ENCODE measurements at places on chromosomes 1 and 21.

GRCh38 chr1:208098773-208099172 lies 145.4 kb downstream of the PLXNA2 start:
- DNase-seq: no peak

GRCh38 chr1:25573591-25573930 lies 30.2 kb downstream of the LDLRAP1 start:
- DNase-seq: no peak

GRCh38 chr1:161803181-161803580 lies 37.1 kb downstream of the ATF6 start:
- no peak for DNase-seq

GRCh38 chr1:51753969-51754368 lies 124.6 kb downstream of the NRDC start:
- no peak for DNase-seq

DNA sequence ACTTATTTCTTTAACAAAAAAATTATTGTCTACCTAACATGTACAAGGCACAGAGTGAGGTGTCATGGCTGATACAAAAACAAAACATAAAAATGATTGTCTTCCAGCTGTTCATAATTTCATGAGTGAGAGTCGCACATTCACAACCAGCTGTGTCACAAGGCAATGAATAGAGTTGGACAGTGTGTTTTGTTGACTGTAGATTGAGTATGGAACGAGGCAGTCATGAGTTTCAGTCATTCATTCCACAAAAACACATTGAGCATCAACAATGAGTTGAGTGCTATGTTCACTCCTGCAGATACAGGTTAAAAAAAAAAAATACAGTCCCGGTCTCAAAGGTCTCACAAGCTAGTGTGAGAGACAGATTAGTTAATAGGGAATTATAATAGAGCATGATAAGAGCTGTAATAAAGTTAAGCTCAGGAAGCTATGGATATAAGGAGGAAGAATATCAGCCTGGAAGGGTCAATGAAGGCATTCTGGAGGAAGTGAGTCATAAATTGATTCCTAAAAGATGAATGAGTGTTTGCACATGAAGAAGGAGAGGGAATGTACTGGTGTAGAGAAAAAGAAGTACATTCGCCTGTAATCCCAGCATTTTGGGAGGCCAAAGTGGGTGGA lies 47.8 kb upstream of the ARHGAP29 start:
- no peak for DNase-seq

DNA sequence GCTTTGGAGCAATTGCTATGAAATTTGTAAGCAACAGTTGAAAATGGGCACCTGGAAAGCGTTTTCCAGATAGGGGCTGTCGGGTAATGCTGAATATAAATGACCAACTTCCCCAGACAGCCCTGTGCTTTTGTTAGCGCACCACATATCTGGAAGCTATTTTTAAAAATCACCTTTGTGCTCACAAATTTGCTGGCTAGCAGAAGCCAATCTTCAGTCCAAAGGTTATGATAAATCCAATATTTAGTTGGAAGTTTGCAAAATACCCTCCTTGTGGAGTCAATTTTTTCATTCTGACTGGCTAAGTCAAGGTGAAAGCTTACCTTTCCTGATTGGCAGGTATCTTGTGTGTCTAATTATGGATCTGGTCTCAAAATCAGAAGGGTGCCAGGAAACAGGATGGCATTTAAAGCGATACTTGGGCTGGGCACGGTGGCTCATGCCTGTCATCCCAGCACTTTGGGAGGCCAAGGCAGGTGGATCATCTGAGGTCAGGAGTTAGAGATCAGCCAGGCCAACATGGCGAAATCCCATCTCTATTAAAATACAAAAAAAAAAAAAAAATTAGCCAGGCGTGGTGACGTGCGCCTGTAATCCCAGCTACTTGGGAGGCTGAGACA lies 124.1 kb upstream of the AJAP1 start:
- no peak for DNase-seq

Data from RKO (cell line).